B cell (primary cell): ENCODE measurements at places on chromosomes 16 and 17.

- DNase-seq, result peak; percentile 87
Observed at GRCh38 chr17:47889734-47890529, 6.1 kb upstream of the SP2 start.

DNA sequence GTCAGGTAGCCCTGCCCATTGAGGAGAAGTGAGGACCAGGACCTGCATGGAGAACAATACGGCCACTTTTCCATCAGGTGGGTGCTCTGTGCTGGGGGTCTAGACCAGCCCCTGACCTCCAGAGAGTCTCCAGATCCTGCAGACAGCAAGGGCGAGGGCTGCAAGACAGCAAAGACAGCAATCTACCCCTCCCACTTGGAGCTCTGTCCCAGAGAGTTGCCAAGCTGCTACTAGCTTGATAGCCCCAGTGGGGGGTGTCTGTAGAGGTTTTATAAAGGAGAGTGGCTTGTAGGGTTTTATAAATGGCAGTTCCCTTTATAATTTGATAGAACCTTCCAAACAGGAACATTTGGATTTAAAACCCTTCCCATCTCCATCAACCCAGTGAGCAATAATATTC lies 16.7 kb upstream of the SLFN11 start:
- DNase-seq, result no peak

DNA sequence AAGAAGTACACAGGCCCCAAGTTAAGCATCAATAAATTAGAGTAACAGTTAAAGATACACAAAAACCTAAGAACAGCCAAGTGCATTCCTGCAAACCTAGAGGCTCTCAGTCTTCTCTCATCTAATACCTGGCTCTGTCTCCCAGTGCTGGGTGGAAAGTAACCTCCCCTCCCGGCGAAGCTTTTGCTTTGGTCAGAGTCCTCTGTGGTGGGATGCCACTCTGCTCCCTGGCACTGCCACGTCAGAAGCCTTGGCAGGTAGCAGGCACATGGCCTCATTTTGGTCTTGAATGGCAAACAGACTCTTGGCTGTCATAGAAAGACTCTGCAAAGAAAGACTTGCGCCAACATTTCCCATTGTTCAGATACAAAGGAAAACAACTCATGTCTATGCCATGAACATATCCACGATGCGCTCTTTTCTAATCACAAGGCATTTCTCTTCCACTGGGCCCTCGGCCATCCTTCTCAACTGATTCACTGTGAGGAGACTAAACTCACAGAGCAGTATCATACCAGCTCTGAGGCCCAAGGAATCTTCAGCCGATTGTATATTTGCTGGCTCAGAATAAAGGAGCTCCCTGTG lies 21.2 kb downstream of the MTHFSD start:
- no peak for DNase-seq

DNA sequence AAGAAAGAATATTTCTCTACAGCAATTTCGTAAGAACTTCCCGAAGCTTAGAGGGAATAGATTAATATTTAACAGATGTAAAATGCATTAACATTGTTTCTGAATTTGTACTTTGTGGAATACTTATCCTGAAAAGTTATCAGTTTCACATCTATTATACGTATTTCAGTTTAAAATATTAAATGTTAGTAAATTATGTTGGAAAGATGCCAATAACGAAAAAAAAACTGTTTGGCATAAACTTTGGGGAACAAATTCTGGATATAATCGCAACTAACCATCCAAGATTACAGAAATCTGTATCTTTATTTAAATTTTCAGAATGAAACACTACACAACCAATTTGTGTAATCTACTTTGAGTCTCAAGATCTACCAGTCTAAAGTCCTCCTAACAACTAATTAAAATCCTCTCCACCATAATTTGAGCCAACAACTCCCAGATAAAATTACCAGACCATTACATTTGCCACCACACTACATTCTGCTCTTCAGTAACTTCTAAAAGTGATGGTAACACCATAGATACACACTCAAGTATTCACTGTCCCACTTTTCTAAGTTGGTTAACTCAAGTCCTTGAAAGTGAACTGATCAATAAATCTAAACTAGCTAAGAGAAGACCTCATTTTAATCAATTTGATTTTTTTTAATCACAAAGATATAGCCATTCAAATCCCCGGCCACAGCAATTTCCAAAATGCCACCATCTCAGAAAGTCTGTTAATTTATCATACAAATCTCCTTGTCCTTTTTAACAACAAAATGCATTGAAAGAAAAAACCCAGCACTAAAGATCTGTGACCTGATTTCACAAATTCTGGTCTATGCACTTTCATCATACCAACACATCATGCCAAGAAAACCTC lies 2.0 kb downstream of the SIAH1 start:
- no peak for DNase-seq

DNA sequence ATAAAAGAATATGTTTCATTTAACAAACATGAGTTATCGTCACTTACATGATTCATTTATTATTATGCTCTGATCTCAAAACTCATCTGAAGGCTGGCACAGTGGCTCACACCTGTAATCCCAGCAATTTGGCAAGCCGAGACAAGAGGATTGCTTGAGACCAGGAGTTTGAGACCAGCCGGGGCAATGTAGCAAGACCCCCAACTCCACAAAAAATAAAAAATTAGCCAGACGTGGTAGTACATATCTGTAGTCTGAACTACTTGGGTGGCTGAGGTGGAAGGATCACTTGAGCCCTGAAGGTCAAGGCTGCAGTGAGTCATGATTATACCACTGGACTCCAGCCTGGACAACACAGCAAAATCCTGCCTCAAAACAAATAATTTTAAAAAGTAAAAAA lies 16.0 kb downstream of the APPBP2 start:
- DNase-seq, result no peak

DNA sequence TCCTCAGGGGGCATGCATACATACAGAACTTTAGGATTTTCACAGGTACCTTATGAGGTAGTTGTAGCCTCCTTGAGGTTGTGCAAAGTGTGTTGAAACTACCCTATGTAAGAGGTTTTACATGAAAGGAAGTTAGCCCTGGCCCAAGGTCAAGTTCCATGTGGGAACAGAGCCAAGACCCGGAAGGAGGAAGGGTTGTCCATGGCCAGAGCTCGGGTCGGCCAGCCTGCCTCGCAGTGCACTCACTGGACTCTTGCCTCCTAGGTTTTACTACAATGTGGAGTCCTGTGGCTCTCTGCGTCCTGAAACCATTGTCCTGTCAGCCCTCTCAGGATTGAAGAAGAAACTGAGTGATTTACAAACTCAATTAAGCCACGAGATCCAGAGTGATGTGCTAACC lies 8.2 kb downstream of the POLR2C start:
- DNase-seq, result no peak
